Natural killer cell (primary cell): ENCODE measurements at places on chromosomes 12 and 14.

DNA sequence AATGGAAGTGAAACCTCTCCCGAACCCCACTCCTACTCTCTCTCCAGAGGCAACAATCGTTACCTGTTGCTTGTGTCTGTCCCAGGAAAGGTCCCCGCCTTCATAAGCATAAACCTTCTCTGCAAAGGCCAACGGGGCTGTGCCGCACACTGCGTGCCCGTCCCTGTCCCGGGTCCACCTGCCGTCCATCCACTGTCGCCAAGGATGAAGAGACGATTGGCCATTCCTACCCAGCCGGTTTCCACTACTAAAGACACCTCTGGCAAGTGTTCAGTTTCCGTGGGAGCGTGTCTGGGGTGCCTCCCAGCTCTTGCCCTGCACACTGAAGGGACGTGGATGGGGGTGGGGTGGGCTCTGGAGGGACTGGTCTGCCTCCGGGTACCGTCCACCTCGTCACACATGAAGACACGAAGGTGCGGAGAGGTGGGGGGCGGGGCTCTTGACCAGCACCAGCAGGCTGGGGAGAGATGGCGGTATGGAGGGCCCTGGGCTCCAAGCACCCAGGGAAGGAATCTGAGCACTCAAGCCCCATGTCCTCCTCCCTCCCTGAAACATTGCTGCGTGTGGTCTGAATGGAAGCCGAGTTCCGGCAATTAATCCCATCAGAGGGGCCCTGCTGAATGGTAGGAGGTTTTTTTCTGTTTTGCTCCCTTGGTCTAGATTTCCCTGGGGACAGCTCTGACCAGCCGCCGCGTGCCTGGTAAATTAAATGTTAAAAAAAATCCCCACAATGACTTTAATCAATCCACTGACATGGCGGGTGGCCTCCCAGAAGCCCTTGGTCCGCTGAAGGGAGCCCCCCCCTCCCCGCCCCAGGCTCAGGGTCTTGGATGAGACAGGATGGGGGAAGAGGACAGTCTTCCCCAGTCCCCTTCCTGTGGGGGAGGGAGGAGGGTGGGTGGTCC, 4.1 kb upstream of the KIF26A start:
- DNase-seq = no peak
- peaks cover 14% of the 10 kb centered on the region for H3K4me1 ChIP-seq

- no peaks in the 10 kb centered on the region for H3K36me3 ChIP-seq
- H3K4me1 ChIP-seq = peaks cover 4% of the 10 kb centered on the region
- no peak overlapping the region for H3K27ac ChIP-seq
- no peak overlapping the region for H3K4me3 ChIP-seq
Observed at GRCh38 chr14:96925422-96925821, 128.2 kb downstream of the VRK1 start.

DNA sequence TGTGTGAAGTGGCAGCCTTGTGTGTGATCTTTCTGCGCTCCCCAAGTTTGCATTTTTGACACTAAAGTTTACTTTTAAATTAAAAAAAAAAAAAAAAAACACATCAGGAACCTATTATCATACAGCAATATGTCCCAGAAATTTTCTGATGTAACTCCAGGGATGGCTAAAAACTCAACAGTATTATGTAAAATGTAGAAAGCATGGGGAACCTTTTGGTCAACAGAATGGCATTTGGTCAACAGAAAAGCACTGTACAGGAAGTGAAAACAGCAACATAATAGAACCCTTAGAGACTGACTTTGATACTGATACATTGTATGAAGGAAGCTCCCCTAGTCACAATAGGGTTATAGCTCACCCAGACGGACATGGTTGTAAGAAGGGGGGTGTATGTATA, 224.3 kb downstream of the ITPR2 start:
- no peak overlapping the region for H3K4me3 ChIP-seq
- H3K27ac ChIP-seq = no peak overlapping the region
- no peak for DNase-seq
- H3K36me3 ChIP-seq = no peaks in the 10 kb centered on the region
- H3K27me3 ChIP-seq = no peaks in the 10 kb centered on the region

DNA sequence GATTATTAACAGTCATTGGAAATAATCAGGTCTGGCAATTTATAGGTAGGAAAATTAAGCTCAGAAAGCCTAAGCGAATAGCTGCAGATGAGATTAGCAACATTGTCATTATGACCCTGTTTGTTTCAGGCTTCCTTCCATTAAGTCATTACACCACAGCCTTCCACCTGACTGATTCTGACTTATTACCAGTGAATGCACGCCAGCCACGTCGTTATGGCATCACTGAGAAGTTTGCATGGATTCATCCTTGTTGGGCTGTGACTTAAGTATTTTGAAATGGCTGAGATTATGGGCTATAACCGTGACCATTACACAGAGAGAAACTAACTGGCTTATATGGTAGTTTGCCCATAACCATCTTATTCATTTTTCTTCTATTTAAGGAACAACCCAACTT, 18.6 kb downstream of the RASSF8 start:
- no peaks in the 10 kb centered on the region for H3K36me3 ChIP-seq
- H3K27ac ChIP-seq = no peak overlapping the region
- H3K27me3 ChIP-seq = no peaks in the 10 kb centered on the region
- DNase-seq = no peak
- no peak overlapping the region for H3K4me3 ChIP-seq
- H3K4me1 ChIP-seq = no peaks in the 10 kb centered on the region

GRCh38 chr14:51041883-51042282, 53.0 kb downstream of the TRIM9 start:
- H3K27ac ChIP-seq = no peak overlapping the region
- no peak overlapping the region for H3K4me3 ChIP-seq

- H3K27me3 ChIP-seq = no peaks in the 10 kb centered on the region
- no peaks in the 10 kb centered on the region for H3K36me3 ChIP-seq
- H3K4me1 ChIP-seq = no peaks in the 10 kb centered on the region
- H3K4me3 ChIP-seq = no peak overlapping the region
- no peak overlapping the region for H3K27ac ChIP-seq
Observed at GRCh38 chr14:39781466-39781865, 349.2 kb upstream of the FBXO33 start.

DNA sequence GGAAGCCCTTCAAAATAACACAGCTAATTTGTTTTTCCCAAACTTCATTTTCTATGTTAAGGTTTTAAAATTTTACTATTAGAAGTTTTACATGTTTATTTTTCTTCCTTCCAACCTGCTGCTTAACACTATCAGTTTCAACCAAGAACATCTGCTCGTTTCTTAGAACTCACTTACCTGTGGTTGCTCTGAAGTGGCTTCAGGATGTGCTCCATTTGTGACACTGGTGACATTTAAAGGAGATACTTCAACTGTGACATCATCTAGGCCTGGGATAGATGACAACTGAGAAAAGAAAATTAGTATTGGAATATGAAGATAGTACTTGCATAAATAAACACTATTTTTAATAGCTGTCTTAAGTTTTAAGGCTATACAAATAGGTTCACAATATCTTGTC, 17.9 kb downstream of the WASHC3 start:
- H3K4me3 ChIP-seq = no peak overlapping the region
- peaks cover 65% of the 10 kb centered on the region for H3K36me3 ChIP-seq
- peak; percentile 53 for DNase-seq
- H3K4me1 ChIP-seq = no peaks in the 10 kb centered on the region
- H3K27ac ChIP-seq = no peak overlapping the region

- no peaks in the 10 kb centered on the region for H3K27me3 ChIP-seq
- DNase-seq = no peak
- no peak overlapping the region for H3K27ac ChIP-seq
- peaks cover 6% of the 10 kb centered on the region for H3K36me3 ChIP-seq
- H3K4me3 ChIP-seq = no peak overlapping the region
Observed at GRCh38 chr12:120242971-120243699, 22.4 kb downstream of the PXN start.

DNA sequence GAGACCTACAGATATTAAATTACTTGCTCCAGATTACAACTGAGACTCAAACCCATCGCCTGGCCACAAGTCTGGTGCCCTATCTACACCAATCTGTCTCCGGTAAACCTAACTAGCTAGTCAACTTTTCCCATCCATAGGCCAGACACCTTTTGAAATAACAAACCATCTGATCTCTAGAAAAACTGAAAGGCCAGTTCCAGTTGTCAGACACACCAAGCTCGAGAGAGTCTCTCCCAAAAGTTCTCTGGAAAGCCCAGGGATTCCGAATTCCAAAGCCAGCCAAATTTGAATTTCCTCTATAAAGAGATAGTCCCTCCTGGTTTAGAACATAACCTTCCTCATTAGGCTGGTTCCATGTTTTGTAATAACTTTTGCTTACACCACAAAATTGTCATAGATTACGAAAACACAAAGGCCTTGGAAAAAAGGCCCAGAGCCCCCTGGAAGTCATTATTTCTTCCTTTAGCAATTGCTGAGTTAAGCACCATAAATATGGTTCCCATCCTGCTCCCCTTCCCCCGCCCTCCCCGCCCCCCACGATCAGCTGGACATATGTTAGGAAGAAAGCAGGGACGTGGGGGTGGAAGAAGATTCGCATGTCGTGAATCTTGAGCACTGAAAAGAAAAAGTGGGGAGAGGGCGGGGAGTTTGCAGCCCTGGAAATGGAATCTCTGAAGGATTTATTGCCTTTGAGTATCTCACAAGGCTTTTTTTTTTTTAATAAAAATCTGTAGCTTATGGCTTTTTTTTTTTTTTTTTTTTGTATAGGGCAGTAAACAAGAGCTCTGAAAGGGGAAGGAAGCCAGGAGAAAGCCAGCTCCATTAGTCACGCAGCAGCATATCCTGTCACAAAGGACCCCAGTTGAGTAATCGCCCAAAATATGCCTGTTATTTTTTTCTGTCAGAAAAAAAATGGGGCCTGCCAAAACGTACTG, 110.4 kb downstream of the ZFP36L1 start:
- no peaks in the 10 kb centered on the region for H3K27me3 ChIP-seq
- no peaks in the 10 kb centered on the region for H3K36me3 ChIP-seq
- no peak overlapping the region for H3K4me3 ChIP-seq
- H3K27ac ChIP-seq = peak overlapping the region; percentile 77
- peaks cover 50% of the 10 kb centered on the region for H3K4me1 ChIP-seq
